ENCODE measurements at places on chromosomes 7 and 10.

DNA sequence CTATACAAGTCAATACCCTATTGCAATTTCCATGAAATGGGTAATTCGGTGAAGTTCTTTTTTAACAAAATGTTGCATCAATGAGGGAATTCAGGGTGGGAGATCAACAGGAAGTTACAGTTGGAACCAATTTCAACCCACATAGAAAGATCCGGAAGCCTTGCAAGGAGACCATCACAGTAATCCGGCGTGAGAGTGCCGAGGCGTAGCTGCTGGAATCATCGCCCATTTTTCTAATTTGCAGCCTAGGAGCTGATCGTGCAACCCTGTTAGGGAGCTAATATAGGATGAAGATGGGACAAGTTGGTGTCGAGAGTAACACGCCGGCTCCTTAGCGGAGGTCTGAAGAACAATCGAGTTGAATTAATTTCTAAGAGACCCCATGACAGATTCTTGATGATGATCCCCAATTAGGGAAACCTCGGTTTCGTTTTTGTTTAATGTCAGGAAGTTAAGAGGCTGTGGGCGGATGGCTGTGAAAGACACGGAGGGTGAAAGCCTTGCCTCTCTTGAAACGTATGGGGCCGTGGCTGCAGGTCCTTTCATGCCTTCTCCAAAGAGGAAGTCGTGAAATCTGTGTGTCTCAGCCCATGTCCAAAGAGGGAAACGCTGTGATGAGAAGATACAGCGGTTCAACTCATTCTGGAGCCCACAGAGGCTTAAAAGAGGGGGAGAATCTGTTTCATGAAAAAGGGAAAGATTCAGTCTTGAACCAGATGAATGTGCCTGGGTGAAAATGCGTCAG is 51.2 kb upstream of the CARD11 start:
- DNase-seq: peak; percentile 52

DNA sequence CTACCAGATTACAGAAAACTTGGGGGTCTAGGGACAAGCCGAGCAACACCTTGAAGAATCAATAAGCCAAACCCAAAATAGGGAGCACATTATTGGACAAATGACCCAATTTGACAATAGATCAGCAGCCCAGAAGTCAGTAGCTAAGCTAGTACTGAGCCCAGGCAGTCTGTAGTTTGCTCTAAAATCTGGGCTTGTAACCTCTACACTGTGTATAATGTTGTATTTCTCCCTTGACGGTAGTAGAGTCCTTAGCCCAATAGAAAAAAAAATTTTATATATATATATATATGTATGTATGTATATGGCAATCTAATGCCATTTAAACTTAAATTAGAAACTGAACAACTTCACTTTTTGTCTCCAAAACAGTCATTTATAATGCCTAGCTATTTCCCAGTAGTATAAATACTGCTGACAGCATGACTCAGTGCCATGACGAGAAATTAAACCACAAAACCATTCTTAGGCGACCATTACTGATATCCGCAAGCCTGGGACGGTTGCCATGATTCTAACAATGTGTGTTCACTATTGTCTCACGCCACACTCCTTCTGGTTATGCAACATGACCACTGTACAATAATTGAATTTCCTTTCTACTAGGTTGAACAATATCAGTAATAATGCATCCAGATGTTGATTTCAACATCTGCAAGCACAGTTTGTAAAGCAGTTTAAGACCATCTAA is 110.5 kb downstream of the IPMK start:
- no peak for DNase-seq

- no peak for DNase-seq
Measured at GRCh38 chr10:131354380-131354779, 42.9 kb upstream of the TCERG1L start.

GRCh38 chr7:92595281-92595680 is 5.1 kb upstream of the FAM133B start:
- DNase-seq: no peak

GRCh38 chr10:23522345-23522744 is 83.5 kb downstream of the OTUD1 start:
- no peak for DNase-seq

DNA sequence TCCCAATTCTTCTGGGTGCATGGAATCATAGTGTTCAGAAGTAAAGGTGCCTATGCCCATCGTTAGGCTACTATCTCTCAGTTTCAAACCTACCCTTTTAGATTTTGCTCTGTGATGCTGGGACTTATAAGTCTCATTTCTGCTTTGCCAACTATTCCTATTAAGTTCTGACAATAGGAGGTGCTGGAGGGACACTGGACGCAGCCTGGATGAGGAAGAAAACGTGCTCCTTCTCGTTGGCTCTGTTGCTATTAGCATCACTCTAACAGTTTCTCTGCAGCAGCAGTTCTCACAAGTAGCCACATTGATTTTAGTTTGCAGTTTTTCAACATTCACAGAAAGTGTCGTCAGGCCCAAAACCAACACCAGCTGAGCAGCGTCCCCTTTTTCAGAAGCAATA is 72.4 kb downstream of the ABCC2 start:
- no peak for DNase-seq

DNA sequence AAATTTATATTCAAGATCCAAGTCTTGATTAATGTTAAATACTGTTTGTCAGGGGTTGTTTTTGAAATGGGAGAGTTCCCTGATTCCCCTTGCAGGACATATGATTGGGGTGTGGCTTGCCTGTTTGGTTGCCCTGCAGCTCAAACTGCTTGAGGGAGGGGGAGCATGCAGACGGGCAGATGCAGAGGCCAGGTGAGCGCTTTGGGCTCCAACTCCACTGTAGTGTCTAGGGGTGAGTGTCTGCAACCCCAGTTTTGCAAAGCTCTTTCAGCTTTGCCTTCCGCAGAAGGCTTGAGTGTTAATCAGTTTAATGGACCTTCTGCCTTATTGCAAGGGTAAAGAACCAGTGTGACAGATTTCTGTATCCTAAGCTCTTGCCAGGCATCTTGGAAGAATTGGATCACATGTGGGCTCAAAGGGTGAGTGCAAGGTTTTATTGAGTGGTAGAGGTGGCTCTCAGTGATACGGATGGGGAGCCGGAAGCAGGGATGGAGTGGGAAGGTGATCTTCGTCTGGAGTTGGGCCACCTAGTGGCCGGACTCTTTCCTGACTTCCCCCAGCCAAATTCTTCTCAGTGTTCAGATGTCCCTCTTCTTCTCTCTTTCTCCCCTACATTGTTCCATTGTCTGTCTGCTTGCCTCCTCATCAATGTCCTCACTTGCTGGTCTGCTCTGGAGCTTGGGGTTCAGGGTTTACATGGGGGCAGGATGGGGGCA is 479.7 kb downstream of the ATRNL1 start:
- DNase-seq: no peak

DNA sequence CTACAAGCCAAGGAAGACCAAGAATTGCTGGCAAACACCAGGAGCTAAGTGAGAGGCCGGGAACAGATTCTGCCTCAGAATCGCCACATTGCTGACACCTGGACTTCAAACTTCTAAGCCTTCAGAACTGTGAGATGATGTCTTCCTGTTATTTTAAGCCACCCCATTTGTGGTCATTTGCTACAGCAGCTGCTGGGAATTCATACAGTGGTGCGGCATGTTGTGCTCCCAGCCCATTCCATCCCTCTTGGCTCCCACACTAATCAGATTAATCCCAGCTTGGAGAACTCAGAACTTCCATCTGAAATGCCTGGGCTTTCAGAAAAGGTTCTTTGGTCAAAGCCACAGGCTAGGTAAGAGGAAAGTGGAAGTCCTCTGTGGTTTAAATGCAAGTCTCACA is 24.9 kb downstream of the TCAF1 start:
- DNase-seq: no peak

GRCh38 chr7:144786522-144786921 is 49.3 kb downstream of the TPK1 start:
- DNase-seq: no peak

GRCh38 chr10:97633921-97634320 is 621 bp upstream of the MORN4 start:
- no peak for DNase-seq

GRCh38 chr10:125756853-125757487 is 18.7 kb downstream of the MMP21 start:
- DNase-seq: no peak

- no peak for DNase-seq
Measured at GRCh38 chr7:143936087-143937009, 1.3 kb downstream of the OR2F2 start.

- no peak for DNase-seq
Measured at GRCh38 chr7:5591278-5591874, 167.7 kb upstream of the TNRC18 start.

DNA sequence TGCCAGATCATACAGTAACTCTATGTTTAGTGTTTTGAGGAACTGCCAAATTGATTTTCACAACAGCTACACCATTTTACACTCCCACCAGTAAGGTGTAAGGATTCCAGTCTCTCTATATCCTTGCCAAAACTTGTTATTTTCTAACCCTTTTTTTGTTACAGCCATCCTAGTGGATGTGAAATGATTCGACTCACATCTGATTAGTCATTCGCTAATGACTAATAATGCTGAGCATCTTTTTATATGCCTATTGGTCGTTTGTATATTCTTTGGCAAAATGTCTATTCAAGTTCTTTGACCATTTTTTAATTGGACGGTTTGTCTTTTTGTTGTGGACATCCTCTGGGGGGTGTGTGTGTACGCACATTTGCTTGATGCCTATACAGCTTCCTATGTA is 142.8 kb downstream of the DGKB start:
- DNase-seq: no peak

Data from naive thymus-derived CD8-positive, alpha-beta T cell (primary cell).